ENCODE measurements at places on chromosomes 16 and 17.

- no peak for DNase-seq
These were observed 13.1 kb downstream of the CTU2 start for GRCh38 chr16:88719267-88719932.

- DNase-seq: no peak
These were observed 47.5 kb upstream of the PHOSPHO1 start for GRCh38 chr17:49278076-49278475.

GRCh38 chr17:69231521-69231920, 2.9 kb upstream of the ABCA10 start:
- no peak for DNase-seq

DNA sequence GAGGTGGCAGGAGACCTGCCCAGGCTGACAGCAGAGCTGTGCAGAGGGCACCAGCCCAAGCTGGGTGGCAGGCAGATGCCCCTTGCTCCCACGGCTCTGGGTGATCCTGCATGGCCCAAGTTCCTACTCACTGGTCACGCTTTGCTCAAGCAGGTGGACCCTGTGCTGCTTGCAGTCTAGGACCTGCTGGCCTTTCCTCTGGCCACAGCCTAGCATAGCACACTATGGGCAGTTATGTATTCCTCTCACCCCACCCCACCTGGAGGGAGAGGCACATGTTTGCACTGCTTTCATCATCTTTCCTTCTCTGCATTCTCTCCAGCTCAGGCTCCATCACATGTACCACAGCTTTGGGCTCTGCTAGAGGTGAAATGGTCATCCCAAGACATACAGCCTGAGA, 19.6 kb upstream of the SREBF1 start:
- DNase-seq: no peak

GRCh38 chr16:19735074-19735867, 17.2 kb downstream of the IQCK start:
- DNase-seq: no peak

DNA sequence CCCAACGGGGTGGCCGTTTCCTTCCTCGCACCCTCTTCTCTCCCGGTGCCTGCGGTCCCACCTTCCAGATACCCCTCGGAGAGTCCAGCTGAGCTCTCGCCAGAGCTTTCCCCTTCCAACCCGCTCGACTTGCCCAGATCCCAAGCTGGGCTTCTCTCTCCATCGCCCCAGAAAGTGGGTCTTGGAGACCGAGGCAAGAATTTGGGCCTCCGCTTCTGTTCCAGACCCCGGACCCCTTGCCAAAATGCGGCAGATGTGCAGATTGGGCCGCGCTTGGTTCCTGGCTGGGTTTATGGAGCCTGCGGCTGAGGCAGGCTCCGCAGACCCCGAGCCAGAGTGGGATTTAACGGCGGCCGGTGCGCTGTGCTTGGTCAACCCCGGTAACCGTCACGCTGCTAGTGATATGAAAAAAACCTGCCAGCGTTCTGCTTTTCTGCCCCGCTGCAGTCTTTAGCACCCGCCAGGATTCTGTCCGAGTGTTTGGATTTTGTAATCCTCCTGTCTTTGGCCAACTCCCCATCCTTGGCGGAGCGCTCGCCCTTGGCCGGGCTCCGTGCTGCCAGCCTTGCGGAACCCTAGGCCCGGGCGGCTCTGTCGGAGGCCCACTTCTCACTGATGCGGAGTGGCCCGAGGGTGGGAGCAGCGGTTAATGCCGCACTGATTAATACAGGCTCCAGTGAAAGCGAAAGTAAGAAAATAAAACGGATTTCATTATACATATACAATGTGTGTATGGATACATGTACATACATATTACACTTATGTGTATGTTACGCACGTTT, 754 bp upstream of the SLFN11 start:
- DNase-seq: peak; percentile 51

DNA sequence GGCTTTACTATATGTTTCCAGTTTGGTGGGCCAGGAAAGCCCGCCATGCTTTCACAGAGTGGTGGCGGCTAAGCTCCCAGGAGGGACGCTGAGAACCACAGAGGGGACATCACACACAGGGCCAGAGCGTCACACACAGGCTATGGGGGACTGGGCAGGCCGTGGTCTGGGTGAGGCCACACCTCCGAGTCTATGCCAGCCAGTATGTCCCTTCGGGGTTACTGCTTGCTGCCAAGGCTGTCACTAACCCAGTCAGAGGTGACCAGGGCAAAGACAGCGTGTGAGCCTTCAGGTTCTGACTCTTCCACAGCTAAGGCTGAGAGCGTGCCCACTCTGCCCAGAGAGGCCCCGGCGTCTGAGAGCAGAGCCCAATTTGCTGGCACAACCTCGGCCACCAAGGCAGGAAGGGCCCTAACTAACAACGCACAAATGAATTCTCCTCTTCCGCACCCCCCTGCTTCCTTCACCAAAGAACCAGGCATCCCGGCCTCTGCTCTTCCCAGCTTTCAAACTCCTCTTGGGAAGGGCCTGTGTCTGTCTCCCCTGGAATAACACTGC, 2.9 kb downstream of the PLD6 start:
- DNase-seq: no peak

GRCh38 chr17:29714146-29714545, 91.4 kb upstream of the CORO6 start:
- no peak for DNase-seq

DNA sequence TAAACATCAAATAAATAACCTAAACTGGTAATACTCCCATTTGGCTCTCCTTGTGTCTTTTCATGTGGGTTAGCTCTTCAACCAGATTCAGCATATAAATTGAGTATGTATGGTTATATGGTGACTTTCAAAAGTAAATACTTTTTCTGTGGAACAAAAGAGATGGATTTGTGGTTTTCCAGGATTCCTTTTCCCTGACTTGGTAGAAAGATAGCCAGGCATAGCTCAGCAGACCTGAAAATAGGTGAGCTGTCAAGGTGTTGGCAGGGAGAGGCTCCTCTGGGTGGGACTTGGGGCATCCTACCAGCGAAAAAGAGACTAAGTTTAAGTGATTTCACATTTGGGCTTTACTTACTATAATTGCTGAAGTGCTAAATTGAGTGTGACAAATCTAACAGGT, 80.3 kb downstream of the FTO start:
- DNase-seq: peak; percentile 23

DNA sequence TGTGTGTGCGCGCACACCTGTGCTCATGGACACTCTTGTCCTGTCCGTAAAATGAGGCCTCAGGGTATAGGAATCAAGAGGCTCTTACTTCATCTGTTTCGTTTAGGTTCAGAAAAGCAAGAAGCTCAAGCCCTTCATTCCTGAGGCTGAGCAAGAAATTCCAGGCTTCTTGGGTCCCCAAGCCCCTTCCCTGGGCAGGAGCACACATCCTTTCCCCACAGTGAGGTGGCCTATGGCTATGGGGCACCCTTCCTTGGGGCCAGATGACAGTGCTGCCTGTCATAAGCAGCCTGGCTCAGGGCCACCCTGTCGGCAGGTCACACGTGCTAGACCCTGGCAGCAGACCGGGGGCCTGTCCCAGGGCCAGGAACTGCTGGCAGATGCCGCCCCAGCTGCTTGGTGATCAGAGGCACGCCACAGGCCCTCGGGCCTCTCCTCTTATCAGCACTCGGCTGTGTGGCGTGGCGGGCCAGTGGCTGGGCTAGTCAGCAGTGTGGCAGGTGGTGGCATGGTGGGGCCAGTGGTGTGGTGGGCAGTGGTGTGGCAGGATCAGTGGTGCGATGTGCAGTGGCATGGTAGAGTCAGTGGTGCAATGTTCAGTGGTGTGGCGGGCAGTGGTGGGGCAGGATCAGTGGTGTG, 50.2 kb downstream of the NKD1 start:
- no peak for DNase-seq

DNA sequence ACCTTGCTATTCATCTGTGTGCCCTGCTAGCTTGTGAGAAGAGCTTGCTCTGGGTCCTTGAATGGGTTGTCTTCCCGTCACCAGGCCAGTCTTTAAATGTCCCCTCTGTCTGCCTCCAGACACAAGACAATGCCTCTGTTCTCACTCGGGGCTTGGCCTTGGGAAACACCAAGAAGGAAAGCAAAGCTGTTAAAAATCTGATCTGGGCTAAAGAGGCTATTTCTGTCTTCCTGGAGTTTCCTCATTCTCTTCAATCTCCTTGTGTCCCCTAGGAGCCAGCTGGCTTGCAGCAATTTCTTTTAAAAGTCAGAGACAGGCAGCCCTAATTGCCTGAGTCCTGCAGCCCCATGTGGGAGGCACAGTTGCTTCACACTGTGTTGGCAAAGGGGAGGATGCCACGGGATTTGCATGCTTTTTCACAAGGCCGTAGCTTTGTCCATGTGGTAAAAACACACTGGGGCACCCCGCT, 2.5 kb downstream of the DNAI2 start:
- no peak for DNase-seq

- peak; percentile 56 for DNase-seq
These were observed 577 bp downstream of the TTC19 start for GRCh38 chr17:15999974-16000827.

- DNase-seq: no peak
These were observed 42.0 kb downstream of the MGAT5B start for GRCh38 chr17:76909971-76910760.

DNA sequence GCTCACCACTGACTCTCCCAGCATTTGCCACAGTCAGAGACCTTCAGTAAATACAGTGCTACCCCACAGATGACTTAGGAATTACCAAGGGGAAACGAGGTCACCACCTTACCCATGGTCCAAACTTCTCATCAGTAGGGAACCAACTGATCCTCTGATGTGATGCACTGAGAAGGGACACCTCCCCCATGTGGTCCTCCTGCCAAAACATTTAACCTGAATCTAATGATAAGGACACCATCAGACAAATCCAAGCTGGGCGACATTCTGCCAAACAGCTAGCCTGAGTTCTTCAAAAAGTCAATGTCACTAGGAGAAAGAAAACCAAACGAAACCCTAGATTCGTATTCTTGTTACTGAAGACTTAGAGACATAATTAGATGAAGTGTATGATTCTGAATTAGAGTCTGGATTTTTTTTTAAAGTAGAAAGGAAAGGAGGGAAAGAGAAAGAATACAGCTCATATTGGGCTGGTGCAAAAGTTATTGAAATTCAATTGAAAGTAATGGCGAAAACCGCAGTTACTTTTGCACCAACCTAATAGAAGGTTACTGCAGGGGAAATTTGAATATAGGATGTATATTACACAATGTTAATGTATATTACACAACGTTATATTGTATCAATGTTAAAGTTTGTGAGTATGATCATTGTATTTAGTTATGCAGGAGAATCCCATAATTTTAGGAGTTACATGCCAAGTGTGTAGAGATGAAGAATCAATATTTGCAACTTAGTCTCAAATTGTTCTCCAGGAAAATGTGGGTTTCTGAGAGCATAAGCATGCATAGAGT, 2.3 kb upstream of the CSNK2A2 start:
- DNase-seq: no peak

- no peak for DNase-seq
These were observed 303.3 kb downstream of the CEP112 start for GRCh38 chr17:65888649-65889048.

DNA sequence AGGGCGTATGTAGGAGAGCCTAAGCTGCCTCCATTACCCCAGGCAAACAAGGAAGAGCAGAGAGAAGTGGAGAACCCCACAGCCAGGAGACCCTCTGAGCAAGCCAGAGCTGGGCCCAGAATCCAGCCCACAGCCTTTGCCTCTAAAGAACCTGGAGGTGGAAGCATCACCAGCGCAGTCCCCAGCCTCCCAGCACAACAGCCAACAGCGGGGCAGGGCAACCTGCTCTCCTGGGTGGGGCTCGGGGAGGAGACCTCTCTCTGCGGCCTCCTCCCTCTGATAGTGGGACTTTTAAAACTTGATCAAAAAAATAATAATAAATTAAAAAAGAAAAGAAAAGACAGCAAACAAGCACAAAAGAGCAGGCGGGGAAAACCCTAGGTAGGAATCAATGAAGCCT, 45.9 kb downstream of the AXIN2 start:
- no peak for DNase-seq

GRCh38 chr17:37888881-37889280, 35.3 kb upstream of the TBC1D3K start:
- DNase-seq: no peak

DNA sequence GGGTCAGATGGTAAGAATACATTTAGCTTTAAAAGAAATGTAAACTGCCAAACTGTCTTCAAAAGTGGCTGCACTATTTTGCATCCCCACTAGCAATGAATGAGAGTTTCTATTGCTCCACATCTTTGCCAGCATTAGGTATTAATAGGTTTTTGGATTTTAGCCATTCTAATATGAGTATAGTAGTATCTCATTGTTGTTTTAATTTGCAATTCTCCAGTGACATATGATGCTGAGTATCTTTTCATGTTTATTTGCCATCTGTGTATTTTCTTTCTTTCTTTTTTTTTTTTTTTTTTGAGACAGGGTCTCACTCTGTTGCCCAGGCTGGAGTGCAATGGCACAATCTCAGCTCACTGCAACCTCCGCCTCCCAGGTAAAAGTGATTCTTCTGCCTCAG, 24.3 kb upstream of the MARCHF10 start:
- DNase-seq: no peak

DNA sequence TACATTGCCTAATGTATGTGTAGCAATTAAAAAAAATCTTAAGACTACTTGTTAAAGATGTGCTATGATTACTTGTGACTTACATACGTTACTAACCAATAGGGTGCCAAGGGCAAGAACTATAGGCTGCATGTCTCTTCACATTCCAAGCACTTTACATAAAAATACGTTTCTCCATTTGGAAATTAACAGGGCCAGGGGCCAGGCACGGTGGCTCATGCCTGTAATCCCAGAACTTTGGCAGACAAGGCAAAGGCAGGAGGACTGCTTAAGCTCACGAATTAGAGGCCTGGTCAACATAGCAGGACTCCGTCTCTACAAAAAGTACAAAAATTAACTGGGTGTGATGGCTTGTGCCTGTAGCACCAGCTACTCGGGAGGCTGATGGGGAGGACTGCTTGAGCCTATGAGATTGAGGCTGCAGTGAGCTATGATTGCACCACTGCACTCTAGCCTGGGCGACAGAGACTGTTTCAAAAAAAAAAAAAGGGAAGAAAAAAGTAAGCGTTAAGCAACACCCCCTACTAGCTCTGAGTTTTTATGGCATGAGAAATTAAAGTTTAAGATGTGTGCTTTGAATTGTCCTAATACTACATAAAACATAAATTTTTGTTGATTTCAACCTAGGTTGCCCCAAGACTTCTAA, 12.3 kb downstream of the PSMD12 start:
- no peak for DNase-seq

GRCh38 chr17:42126836-42127235, 4.2 kb downstream of the HSPB9 start:
- DNase-seq: no peak

DNA sequence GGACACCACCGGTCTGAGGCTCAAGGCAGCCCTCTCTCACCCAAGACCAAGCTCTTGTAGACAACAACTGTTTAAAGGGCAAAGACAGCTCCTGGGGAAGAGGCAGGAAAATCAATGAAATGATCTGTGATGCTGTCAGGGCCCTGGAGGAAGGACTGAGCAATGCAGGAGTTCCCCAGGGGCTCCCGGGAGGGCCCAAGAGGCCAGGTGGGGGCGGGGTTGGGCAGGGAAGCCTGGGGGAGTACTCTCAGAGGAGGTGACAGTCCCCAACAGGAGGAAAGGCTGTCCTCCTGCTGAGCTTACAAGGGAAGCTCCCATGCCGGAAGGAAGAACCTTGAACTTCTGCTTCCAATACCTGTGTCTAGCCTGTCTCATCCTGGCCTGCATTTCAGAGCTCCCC, 8.3 kb upstream of the NOS2 start:
- DNase-seq: no peak
